ENCODE measurements at places on chromosomes 1 and 21.

DNA sequence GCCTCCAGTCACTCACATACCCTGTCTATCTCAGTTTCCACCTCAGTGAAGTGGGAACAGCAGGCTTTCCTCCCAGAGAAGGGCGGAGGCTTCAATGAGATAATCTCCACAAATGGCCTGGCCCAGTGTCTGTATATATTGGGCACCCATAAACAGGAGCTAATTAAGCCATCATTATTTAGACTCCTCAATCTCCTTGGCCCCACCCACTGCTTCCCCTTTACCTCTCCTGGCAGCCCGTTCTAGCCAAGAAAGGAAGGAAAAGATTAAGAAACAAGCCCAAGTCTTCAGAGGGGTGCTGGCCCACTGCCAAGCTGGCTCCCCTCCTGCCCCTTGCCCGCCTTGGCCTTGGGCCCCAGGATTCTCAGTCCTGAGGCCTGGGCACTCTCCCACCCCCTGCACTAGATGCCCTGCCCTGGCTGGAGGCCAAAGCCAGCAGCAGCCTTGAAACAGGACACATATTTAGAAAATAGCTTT is 15.9 kb upstream of the EPB41 start:
- no peak for DNase-seq

DNA sequence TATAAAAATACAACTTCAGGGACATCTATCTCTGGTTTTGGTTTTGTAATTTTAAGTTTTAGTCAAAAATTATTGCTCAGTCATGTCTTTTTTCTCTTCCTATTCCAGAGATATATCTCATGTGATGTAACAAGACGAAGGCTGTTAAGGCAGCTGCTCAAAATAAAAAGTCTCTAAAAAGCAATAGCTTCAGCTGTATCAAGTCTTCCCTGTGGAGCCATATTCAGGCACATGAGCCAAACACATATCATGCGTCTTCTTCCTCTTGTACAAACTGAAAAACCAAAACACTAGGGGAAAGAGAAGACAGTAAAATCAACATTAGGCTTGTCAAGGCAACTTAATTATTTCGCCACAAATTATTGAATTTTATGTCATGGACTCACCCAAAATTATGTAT is 240.7 kb downstream of the NRIP1 start:
- DNase-seq = no peak

DNA sequence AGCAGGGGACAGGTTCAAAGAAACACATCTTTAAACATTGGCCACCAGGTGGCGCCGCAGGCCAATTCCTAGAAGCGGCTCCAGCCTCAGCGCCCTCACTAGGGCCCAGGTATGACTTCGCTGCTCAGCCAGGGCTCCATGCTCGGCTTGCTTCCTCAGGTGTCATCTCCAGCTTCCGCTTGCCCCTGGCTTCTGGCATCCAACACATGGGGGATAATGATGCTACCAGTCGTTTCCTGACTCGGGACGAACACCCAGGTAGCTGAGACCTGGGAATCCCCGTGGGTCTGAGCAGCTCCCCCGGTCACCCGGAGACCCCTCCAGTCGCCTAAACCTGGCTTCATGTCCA is 8.5 kb upstream of the MEX3A start:
- peak; percentile 80 for DNase-seq

DNA sequence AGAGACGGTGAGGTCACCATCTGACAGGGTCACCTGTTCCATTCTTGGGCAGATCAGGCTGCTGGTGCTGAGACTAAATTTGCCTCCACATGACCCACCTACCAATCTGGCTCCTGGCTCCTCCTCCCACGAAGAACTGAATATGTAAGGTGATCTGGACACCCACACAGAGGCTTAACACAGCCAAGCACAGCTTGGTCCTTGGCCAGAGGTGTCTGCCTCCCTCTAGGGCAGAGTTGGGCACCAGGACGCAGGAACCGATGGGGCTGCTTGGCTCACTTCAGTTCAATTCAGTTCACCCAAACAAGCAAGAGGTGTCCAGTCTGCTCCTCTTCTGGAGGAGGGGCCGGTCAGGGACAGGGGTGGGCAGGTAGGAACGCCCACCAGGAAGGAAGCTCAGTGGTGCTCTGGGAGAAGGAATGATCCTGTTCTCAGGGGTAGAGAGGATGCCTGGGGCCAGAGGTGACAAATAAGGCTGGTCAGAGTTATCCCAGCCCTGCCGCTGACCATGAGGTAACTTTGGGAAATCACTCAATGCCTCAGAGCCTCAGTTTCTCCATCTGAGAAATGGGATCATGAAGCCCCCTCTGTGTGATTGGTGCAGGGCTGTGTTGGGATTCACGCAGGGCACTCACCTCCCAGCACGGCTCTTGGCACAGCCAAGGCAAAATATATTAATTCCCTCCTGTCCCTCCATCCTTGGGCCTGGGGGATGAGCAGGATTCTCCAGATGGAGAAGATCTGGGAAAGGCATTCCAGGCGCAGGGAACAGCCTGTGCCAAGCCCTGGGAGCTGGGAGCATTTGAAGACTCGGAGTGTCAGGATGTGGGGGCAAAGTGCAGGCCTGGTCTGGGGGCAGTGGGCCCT is 284.5 kb downstream of the PTPRU start:
- no peak for DNase-seq

- DNase-seq = no peak
Measured at GRCh38 chr1:79207331-79207730, 200.8 kb upstream of the ADGRL4 start.

- DNase-seq = no peak
Measured at GRCh38 chr21:45244799-45245340, 42.8 kb downstream of the POFUT2 start.
